ENCODE measurements at places on chromosomes 6 and 20.

DNA sequence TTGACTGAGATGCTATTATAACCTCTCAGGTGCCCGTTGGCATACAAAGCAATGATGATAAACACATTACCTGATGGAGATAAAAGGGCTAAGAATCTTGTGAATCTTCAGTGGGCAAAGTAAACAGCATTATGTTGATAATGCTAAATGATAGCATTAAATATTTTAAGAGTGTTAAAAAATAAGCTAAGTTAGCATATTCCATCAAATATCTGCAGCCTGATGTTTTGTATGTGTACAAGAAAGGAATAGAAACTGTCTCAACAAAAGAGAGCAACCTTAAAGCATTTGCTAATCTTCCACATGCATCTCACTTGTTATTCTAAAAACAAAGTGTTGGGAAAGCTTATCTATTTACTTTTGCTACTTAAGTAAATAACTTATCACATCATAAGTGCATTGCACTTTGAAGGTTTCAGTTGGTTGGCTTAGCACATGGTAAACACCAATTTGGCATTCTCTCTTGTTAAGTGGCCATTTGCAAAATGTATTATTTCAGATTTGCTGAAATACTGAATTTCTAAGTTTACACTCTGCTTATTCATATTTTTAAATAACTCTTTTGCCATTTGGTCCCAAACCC, 151.6 kb downstream of the SYNDIG1 start:
- no peak for DNase-seq

DNA sequence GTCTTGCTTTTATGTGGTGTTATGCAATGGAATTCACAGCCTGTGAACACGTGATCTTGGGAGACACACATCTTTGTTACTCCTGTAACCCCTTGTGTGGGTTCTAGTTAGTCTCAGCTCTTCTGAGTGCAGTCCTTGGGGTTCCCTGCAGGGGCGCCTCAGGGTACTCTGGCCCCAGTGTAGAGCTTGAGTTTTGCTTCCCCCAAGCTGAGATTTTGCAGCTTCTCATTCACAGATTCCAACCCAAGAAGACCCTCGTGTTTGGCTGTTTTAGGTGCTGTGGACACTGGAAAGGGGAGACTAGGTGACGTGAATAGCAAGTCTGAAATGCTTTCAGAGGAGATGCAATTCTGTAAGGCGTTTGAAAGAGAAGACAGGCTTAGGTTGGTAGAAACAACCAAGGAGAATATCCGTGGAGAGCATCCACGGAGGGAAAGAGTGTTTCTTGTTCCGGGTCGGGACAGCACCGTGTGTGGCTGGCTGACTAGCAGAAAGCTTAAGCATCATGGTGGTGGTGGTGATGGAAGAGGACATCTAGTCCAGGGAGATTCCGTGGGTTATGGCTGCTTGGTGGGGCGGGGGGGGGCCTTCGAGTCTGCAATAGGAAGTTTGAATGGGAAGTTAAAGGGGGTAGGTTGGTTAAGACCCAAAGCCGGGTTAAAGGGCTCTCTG, 30.1 kb downstream of the DUSP22 start:
- no peak for DNase-seq

GRCh38 chr20:10312111-10312510, 93.5 kb downstream of the SNAP25 start:
- DNase-seq: peak; percentile 63

- DNase-seq: no peak
Measured at GRCh38 chr20:5433352-5433751, 116.6 kb upstream of the PROKR2 start.

DNA sequence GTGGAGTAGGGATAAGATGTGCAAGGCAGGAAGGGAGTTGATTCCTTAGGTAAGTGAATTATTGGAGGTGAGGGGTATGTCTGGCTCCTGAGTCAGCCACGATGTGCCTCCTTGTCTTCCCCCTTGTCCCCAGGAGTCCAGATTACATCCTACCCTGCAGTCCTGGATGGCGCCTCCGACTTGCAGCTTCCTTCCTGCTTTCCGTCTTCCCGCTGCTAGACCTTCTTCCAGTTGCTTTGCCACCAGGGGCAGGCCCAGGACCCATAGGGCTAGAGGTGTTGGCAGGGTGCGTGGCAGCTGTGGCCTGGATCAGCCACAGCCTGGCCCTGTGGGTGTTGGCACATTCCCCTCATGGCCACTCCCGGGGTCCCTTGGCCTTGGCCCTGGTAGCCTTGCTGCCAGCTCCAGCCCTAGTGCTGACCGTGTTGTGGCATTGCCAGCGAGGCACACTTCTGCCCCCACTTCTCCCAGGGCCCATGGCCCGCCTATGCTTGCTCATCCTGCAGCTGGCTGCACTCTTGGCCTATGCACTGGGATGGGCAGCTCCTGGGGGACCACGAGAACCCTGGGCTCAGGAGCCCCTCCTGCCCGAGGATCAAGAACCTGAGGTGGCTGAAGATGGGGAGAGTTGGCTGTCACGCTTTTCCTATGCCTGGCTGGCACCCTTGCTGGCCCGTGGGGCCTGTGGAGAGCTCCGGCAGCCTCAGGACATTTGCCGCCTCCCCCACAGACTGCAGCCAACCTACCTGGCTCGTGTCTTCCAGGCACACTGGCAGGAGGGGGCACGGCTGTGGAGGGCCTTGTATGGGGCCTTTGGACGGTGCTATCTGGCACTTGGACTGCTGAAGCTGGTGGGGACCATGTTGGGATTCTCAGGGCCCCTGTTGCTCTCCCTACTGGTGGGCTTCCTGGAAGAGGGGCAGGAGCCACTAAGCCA, 4.9 kb downstream of the ABCC10 start:
- no peak for DNase-seq

DNA sequence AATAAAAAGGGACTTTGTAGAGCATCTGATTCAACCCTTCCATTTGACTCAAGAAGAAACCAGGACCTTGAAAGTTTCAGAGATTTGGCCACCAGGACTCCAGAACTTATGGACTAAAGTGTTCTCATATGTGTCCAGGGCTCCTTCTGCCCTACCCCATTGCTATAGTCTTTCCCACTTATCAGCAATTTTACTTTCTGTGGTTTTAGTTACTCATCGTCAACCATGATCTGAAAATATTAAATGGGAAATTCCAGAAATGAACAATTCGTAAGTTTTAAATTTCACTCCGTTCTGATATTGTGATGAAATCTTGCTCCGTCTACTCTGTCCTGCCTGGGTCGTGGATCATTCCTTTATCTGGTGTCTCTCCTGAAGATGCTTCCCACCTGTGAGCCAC, 259.8 kb downstream of the PHACTR1 start:
- DNase-seq: no peak

DNA sequence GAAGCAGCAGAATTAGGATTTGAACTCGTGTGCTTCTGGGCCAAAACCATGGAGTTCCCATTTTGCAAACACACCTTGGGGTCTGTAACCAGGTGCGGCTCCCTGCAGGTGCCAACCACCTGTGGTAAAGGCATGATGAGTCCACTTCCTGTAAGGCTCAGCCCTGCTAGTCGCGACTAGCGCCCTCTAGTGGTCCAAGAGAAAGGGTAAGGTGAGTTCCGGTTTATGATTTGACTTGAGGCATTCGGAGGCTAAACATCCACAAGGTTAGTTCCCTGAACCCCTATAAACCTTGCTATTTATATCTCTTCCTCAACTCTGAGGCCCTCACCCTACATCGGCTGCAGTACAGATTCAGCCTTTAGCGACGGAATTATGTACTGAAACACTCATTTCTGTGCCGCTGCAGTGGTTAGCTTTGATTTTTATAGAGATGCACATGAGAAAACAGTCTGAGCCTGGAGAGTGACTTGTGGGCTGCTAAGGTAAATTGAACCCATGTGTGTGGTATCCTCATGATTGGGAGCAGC, 173.4 kb downstream of the PLCB1 start:
- peak; percentile 52 for DNase-seq

DNA sequence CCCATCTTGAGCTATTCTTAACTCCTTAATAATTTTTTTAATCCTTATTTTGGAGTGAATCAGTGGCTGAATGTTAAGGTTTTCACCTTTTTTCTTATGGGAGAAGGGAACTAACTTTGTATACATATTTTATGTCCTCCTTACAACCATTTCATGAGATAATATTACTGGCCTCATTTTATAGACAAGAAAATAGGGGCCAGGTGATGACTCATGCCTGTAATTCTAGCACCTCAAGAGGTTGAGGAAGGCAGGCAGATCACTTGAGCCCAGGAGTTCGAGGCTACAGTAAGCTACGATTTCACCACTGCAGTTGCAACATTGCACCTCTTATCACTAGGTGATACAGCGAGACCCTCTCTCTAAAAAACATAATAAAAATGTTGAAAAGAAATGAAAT, 128.7 kb downstream of the TMEM242 start:
- DNase-seq: peak; percentile 10

DNA sequence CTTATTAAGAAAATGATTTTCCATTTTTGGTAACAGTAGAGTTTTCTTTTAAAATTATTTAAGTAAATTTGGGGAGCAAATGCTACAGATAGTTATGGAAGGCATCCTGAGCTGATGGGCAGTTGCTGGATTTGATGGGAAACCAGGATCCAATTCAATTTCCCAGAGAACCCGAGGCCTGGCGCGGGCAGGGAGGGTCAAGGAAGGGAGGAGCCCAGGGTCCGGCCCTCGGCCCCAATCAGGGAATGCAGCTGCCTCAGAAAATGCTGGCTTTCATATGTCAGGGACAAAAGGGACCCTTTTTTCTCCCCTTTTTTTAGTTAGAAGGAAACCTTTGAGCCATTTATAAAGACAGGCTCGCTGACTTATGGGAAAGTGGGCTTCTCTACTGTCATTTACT, 42.1 kb downstream of the CTCFL start:
- DNase-seq: no peak

- DNase-seq: peak; percentile 50
Measured at GRCh38 chr20:3563548-3564177, 92.8 kb downstream of the ATRN start.

DNA sequence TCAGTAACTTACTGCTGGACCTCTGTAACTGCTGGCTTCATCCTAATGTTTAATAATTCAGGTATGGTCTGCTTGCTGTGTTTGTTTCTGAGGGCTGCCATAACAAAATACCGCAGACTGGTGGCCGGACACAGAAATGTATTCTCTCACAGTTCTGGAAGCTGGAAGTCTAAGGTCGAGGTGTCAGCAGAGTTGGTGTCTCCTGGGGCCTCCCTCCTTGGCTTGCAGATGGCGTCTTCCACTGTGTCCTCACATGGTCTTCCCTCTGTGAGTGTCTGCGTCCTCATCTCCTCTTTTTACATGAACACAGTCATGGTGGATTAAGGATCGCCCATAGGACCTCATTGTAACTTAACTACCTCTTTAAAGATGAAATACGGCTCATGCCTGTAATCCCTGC, 389.7 kb upstream of the JARID2 start:
- no peak for DNase-seq

DNA sequence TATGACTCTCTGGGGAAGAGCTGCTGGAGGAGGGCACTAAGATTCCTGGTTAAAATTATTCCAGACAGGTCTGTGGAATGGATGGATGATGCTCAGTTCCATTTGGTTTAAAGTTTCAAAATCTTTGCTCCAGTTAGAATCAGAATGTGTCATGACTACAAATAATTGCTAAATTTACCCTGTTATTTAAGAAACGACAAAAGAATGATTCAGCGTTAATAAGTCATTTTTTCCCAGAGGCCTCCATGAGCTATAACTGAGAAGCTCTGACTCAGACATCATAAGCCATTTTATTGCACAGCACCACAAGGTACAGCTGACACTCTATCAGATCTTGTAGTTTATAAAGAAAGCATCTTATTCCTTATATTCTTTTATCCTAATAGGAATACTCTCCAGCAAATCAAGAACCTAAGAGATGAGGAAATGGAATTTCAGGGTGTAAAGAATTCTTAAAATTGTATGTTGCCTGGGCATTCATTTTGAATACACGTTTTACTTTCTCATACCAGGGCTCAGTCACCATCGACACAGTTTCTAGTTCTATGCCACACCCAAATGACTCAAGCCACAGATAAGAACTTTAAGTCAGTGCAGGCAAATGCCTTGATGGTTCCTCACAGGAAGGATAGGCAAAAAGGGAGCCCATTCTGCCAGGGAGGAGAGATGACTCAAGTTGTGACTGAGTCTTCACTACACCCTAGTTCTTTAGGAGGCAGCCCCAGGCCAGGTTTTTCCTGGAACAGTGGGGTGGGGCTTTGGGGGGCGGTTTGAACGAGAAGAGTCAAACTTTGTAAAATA, 636.0 kb downstream of the MMUT start:
- DNase-seq: peak; percentile 99

DNA sequence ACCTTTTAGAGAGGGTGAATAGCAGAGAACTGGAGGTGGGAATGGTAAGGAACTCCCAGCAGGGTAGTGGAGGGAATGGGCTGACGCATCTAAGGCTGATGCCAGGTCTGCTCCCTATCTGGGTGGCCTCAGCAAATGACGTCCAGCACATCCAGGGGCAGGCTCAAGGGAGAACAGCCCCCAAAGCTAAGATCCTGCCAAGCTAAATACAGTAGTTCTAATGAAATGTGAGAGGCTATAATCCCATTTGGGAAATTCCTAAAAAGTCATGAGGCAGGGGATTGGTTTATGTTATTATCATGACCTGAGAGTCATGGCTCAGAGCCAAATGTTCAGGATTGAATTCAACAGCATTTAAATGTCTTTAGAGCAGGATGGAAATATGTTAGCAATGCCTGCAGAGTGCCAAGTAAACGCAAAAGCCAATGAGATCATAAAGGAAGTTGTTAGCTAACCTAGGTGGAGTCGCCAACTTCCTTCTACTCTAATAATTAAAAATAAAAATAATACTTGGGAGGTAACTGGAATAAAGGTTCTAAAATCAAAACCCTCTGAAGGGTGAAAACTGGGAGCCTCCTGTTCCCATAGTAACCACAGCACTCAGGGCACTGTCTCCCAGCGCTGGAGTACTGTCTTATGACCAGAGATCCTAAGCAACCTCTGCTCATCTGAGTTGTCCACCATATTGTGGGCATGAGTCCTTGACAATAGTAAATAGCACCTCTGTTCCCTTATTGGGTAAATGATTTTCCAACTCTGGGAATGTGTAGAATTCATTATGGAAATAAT, 34.8 kb downstream of the IYD start:
- DNase-seq: peak; percentile 81

- DNase-seq: no peak
Measured at GRCh38 chr6:19432966-19433498, 404.1 kb upstream of the ID4 start.

GRCh38 chr6:161458201-161458951, 184.5 kb upstream of the AGPAT4 start:
- DNase-seq: no peak

- peak; percentile 21 for DNase-seq
Measured at GRCh38 chr6:139290787-139291311, 949 bp downstream of the TXLNB start.

- no peak for DNase-seq
Measured at GRCh38 chr6:169824848-169825557, 73.6 kb downstream of the ERMARD start.

DNA sequence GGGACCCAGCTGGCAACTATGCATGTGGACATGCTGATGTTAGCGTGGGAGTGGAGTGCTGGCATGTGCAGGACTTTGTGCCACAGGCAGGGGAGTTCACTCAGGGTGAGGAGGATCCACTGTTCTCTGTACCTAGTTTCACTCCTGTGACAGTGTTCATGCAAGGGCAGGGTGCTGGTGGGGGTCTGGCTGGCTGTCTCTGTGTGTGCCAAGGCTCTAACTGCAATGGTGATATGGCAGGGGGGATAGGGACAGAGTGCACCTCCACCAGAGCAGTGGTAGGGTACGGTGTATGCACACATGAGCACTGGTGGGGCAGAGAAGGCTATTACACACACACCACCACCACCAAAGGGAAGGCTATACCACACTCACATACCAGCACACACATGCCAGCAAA, 210.2 kb upstream of the DEFB112 start:
- no peak for DNase-seq

Measured in EL (cell line).